ENCODE measurements at places on chromosomes 13 and 19.

GRCh38 chr13:44617648-44618047 is 41.5 kb upstream of the TSC22D1 start:
- H3K27me3 ChIP-seq, result no peaks in the 10 kb centered on the region
- H3K27ac ChIP-seq, result no peak overlapping the region
- no peak overlapping the region for H3K4me3 ChIP-seq
- DNase-seq, result no peak

DNA sequence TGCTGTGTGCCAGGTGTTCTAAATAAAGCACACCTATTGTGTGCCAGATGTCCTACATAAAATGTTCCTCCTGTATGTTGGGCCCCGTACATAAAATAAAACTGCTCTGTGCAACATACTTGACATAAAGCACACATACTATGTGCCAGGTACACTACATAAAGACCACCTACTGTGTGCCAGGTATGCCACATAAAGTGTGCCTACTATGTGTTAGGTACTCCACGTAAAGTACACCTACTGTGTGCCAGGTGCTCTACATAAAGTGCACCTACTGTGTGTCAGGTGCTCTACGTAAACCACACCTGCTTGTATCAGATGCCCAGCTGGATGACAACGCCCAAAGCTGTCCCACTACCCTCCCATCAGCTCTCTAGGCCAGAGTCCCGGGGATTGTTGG is 5.8 kb upstream of the OR10H5 start:
- no peak overlapping the region for H3K4me3 ChIP-seq
- H3K27me3 ChIP-seq, result no peaks in the 10 kb centered on the region
- no peak for DNase-seq
- no peak overlapping the region for H3K27ac ChIP-seq

GRCh38 chr13:20127562-20128458 is 33.0 kb downstream of the GJA3 start:
- H3K4me3 ChIP-seq, result peak overlapping the region; percentile 65
- H3K36me3 ChIP-seq, result no peaks in the 10 kb centered on the region
- peaks cover 5% of the 10 kb centered on the region for H3K4me1 ChIP-seq
- no peak overlapping the region for H3K27ac ChIP-seq
- H3K27me3 ChIP-seq, result peaks cover 13% of the 10 kb centered on the region

GRCh38 chr13:99265821-99266426 is 7.7 kb upstream of the GPR18 start:
- H3K4me3 ChIP-seq, result no peak overlapping the region
- no peaks in the 10 kb centered on the region for H3K4me1 ChIP-seq
- DNase-seq, result no peak
- H3K27ac ChIP-seq, result no peak overlapping the region

GRCh38 chr19:55312621-55313512 is 12.3 kb downstream of the TMEM150B start:
- H3K27ac ChIP-seq, result peak overlapping the region; percentile 37
- H3K36me3 ChIP-seq, result peaks cover 14% of the 10 kb centered on the region
- no peak for DNase-seq
- H3K4me1 ChIP-seq, result peaks cover 6% of the 10 kb centered on the region

DNA sequence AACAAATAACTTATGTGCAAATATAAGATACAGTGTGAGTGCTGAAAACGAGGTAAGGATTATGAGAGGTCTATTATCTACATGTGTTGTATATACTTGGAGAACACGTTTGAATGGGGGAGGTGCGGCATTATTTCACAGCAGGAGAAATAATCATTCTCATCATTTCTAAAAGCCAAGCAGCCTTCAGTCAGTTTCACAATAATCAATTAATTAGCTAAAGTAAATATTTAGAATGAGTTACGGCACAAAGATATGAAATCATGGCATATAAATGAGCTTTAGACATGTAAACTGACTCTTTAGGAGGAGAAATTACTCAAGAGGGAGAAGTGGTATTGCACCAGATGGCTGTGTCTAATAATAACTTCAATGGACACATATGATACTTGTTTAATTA is 366.6 kb downstream of the DNAJC15 start:
- no peak overlapping the region for H3K4me3 ChIP-seq
- DNase-seq, result no peak
- no peaks in the 10 kb centered on the region for H3K27me3 ChIP-seq
- no peaks in the 10 kb centered on the region for H3K36me3 ChIP-seq
- H3K27ac ChIP-seq, result no peak overlapping the region

DNA sequence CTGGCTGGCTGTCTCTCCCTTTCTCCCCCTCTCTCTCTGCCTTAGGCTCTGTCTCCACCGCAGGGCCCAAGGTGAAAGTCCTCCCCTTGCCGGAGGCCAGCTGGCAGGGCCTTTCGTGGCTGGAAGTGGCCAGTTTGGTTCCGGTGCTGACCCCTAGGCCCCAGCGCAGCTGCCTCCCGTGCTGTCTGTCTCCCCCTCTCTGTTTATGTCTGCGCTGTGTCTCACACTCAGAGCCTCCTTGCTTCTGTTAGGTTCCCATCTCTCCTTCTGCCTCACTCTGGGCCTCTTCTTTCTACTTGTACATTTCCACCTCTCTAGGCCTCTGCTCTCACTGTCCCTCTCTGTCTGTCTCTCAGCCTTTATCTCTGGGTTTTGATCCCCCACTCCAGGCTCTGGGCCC is 13.1 kb downstream of the CCDC97 start:
- peak overlapping the region; percentile 14 for H3K4me3 ChIP-seq
- H3K4me1 ChIP-seq, result peaks cover 45% of the 10 kb centered on the region
- DNase-seq, result no peak
- H3K36me3 ChIP-seq, result peaks cover 10% of the 10 kb centered on the region
- peaks cover 6% of the 10 kb centered on the region for H3K27me3 ChIP-seq

GRCh38 chr19:19064098-19064722 is 416 bp downstream of the SLC25A42 start:
- no peaks in the 10 kb centered on the region for H3K27me3 ChIP-seq
- H3K4me3 ChIP-seq, result peak overlapping the region; percentile 64
- DNase-seq, result no peak
- H3K27ac ChIP-seq, result peak overlapping the region; percentile 10
- H3K36me3 ChIP-seq, result peaks cover 5% of the 10 kb centered on the region
- H3K4me1 ChIP-seq, result peaks cover 16% of the 10 kb centered on the region

GRCh38 chr19:1167687-1168571 is 6.1 kb downstream of the SBNO2 start:
- H3K4me3 ChIP-seq, result peak overlapping the region; percentile 66
- no peak for DNase-seq

- no peaks in the 10 kb centered on the region for H3K36me3 ChIP-seq
- H3K27me3 ChIP-seq, result no peaks in the 10 kb centered on the region
- DNase-seq, result no peak
- peak overlapping the region; percentile 1 for H3K27ac ChIP-seq
- H3K4me3 ChIP-seq, result no peak overlapping the region
Observed at GRCh38 chr13:50202485-50202884, 187.2 kb downstream of the KCNRG start.

DNA sequence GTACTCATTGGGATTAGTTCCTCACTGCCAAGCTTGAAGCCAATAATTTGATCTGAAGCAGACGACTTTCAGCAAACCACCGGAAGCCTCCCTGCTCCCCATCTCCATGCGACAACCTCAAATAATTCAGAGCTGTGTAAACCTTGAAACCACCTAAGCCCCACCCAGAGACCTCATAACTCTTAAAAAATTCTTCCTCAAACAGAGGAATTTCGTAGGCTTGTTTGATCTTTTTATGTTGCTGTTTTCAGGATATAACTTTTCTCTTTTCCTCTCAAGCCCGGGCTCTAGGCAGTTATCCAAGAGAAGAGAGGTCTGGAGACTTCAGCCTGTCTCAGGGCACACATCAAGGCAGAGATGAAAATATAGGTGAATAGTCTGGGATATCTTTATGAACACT is 311.6 kb downstream of the KCNRG start:
- peak overlapping the region; percentile 83 for H3K27ac ChIP-seq
- H3K27me3 ChIP-seq, result peaks cover 2% of the 10 kb centered on the region
- no peak overlapping the region for H3K4me3 ChIP-seq
- no peak for DNase-seq
- H3K4me1 ChIP-seq, result peaks cover 15% of the 10 kb centered on the region

- H3K27ac ChIP-seq, result peak overlapping the region; percentile 95
- DNase-seq, result no peak
- peak overlapping the region; percentile 88 for H3K4me3 ChIP-seq
- H3K36me3 ChIP-seq, result no peaks in the 10 kb centered on the region
Observed at GRCh38 chr19:16074488-16075365, 1.6 kb upstream of the TPM4 start.

GRCh38 chr13:37617173-37617572 is 18.6 kb upstream of the POSTN start:
- no peaks in the 10 kb centered on the region for H3K27me3 ChIP-seq
- peaks cover 57% of the 10 kb centered on the region for H3K4me1 ChIP-seq
- peak overlapping the region; percentile 77 for H3K27ac ChIP-seq
- no peak overlapping the region for H3K4me3 ChIP-seq
- DNase-seq, result no peak
- peaks cover 1% of the 10 kb centered on the region for H3K36me3 ChIP-seq

DNA sequence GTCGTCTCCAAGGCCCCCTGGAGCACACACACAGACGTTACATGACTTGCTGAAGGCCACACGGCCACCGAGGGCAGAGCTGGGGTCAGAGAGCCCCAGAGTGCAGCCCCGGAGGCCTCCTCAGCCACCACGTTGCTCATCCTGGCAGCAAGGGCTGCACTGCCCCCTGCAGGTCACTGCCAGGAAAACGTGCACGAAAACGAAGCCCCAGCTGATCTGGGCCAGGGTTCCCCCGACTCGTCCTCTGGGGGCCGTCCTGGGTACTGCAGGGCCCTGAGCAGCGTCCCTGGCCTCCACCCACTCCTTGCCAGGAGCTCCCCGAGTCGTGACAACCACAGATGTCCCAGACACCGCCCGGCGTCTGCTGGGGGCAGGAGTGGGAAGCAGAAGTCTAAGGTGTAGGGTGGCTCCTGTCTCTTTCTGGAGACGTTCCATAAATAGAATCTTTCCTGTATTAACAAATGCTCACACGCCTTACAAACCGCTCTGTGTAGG is 3.4 kb downstream of the TPGS1 start:
- DNase-seq, result peak; percentile 91
- peaks cover 10% of the 10 kb centered on the region for H3K36me3 ChIP-seq
- H3K27me3 ChIP-seq, result no peaks in the 10 kb centered on the region
- peaks cover 28% of the 10 kb centered on the region for H3K4me1 ChIP-seq

DNA sequence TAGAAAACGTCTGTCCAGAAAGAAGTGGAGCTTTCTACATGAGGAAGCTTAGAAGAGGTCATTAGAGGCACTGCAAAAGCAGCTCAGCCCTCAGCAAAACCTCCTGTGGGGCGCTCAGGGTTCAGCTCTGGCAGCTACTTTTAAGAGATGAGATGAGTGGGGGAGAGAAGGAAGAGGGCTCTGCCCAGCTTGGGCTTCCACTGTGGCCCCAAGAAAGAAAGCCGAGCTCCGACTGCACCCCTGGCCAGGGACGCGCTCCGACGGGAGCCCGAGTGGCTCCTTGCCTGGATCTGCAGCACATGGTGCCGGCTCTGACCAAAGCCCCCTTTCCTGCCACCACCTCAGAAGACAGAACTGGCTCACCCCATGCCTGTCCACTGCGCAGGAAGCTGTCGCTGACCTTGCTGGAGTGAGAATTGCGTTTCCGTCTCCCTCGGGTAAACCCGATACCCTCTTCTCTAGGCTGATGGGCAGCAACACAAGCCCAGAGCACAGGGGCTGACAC is 36.4 kb downstream of the NAXD start:
- H3K27ac ChIP-seq, result no peak overlapping the region
- H3K4me1 ChIP-seq, result no peaks in the 10 kb centered on the region
- H3K27me3 ChIP-seq, result no peaks in the 10 kb centered on the region
- peaks cover 34% of the 10 kb centered on the region for H3K36me3 ChIP-seq
- H3K4me3 ChIP-seq, result no peak overlapping the region

- no peaks in the 10 kb centered on the region for H3K36me3 ChIP-seq
- H3K27me3 ChIP-seq, result peaks cover 82% of the 10 kb centered on the region
- H3K27ac ChIP-seq, result no peak overlapping the region
- peaks cover 3% of the 10 kb centered on the region for H3K4me1 ChIP-seq
Observed at GRCh38 chr13:28819046-28819730, 951 bp upstream of the MTUS2 start.

GRCh38 chr13:109345433-109345941 is 440.9 kb downstream of the IRS2 start:
- H3K27me3 ChIP-seq, result no peaks in the 10 kb centered on the region
- H3K4me1 ChIP-seq, result peaks cover 5% of the 10 kb centered on the region
- H3K36me3 ChIP-seq, result no peaks in the 10 kb centered on the region
- no peak for DNase-seq

GRCh38 chr13:113361406-113361805 is 2.5 kb downstream of the GRTP1 start:
- no peak overlapping the region for H3K4me3 ChIP-seq
- H3K27me3 ChIP-seq, result peaks cover 3% of the 10 kb centered on the region
- H3K36me3 ChIP-seq, result no peaks in the 10 kb centered on the region
- peaks cover 9% of the 10 kb centered on the region for H3K4me1 ChIP-seq
- no peak for DNase-seq

- H3K36me3 ChIP-seq, result peaks cover 8% of the 10 kb centered on the region
- no peak overlapping the region for H3K27ac ChIP-seq
- peaks cover 33% of the 10 kb centered on the region for H3K4me1 ChIP-seq
- no peak overlapping the region for H3K4me3 ChIP-seq
Observed at GRCh38 chr13:33150126-33150525, 133.9 kb downstream of the KL start.

GRCh38 chr19:37583340-37583739 is 11.3 kb downstream of the ZNF571 start:
- H3K27ac ChIP-seq, result no peak overlapping the region
- no peaks in the 10 kb centered on the region for H3K27me3 ChIP-seq
- DNase-seq, result no peak
- H3K4me3 ChIP-seq, result no peak overlapping the region
- peaks cover 64% of the 10 kb centered on the region for H3K36me3 ChIP-seq
